HEK293T (cell line): ENCODE measurements at places on chromosomes 7 and 10.
A peak's percentile ranks its signal among the peaks of the same experiment; 100 is the strongest.

GRCh38 chr10:113541549-113541927, 11.3 kb upstream of the HABP2 start:
- no peak for DNase-seq

DNA sequence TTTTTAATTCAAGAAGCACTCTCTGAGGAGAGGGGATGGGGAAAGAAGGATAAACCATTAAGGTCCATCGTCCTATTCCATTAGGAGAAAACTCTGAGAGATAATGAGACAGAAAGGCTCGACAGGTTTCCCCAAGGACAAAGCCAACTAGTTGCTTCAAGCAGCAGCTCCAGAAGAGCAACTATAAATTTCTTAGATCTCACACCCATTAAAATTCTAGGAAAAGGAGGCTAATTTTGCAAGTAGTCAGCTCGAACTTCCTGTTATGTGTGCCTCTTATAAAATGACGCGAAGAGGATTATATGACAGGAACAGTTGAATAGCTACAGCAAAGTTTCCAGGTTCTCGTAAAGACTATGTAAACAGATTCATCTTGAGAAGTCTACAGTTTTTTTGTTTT, 52.0 kb upstream of the ST8SIA6 start:
- no peak for DNase-seq

DNA sequence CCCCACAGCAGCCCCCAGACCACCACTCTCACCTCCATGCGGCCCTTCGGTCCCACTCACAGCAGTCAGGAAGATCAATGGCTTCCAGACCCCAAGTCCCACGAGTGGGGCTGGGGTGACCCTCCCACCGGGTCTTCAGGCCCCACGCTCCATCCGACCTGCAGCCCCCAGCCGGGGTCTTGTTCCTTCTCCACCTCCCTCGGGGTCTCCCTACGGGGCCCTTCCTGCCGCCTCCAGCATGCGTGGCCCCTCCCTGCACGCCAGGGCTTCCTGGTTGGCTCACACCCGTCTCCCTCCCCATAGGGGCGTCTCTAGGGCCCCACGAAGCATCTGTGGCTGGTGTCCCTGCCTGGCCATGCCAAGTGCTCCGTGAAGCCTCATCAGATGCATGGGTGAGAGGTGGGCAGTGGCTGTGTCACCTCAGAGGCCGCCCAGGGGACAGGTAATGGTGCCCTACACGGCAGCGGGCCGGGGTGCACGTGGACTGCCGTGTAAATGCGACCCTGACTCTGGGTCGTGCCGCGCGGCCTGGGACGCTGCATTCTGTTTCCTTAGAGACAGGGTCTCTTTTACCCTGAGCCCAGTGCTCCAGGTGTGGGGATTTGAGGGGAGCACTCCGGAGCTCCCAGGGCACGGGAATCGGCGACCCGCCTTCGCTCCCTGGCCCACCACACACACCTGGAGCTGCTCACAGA, 19.9 kb downstream of the ADAP1 start:
- DNase-seq: no peak

DNA sequence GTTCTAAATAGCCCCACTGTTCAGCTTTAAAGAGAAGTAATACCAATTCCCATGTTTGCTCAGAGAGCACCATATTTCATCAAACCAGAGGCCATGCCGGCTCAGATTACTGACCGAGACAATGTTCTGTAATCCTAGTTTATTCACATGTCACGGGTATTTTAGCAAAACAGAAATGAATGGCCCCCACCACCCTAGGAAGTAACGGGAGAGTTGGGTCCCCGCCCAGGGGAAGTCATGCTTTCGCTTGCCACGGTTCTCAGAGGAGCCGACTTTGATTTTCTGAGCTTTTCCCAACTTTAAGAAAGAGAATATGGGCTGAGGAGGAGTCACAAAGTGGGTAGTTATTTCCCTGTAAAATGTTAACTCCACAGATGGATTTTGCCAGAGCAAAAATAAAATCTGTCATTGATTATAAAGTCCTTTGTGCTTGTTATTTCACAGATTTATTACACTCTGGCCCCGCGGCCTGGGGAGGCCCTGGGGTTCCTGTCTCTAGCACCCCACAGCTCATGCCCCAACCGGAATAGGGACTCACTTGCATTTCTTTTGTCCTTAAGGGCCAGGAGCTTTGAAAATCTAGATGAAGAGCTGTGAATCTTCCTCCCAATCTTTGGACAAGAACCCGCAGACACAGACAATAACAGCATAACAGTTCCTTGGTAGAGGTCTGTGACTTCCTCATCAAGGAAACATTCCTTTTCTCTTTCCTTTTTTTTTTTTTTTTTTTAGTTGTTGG, 3.7 kb upstream of the GDF10 start:
- DNase-seq: no peak

DNA sequence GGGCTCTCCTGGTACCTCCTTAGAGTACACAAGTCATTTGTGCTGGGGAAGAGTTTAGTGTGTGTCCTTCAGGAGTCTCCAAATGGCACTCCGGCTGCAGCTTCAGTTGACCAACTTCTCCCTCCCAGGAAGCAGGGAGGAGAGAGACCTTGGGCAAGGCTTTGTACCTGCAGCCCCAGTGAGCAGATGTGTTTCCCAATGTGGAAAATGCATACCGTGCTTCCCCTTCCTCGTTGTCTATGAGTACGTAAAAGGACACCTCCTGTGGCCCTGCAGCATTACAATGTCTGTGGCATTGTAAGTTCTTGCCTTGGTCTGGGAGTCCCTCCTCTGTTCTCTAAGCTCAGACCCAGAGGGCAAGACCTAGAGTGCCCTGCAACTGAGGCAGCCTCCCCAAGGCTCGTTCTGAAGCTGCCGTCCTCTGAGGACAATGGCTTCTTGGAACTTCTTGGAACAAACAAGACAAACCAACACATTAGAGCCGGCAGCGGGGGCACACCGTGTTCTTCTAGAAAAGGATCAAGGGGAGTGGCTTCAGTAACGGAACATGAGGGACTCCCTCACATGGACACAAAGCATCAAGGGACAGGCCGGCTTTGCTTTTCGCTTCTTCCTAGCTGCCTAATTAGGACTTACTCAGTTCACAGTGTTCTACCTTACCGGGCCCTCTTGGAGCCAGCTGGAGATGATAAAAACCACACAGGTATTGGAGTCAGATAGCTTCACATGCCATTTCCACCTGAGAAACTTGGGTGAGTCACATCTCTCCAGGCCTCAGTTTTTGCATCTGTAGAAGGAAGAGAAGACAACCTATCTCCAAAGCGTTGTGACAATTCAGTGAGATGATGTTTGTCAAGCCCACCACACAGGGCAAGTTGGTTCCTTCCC, 20.9 kb upstream of the PPA1 start:
- no peak for DNase-seq

DNA sequence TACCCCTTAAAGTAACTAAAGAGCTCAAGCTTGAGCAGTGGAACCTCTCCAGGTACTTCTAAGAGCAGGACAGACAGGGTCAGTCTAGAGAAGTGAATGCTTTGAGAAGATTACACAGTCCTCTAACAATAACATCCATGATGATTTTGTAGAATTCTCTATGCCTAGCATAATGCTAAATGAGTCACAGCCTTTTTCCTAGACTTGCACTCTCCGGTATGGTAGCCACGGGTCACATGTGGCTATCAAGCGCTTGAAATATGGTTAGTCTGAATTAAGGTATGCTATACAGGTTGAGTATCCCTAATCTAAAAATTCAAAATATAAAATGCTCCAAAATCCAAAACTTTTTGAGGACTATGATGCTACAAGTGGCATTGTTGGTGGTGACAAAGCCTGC, 166.6 kb upstream of the MKLN1 start:
- no peak for DNase-seq

DNA sequence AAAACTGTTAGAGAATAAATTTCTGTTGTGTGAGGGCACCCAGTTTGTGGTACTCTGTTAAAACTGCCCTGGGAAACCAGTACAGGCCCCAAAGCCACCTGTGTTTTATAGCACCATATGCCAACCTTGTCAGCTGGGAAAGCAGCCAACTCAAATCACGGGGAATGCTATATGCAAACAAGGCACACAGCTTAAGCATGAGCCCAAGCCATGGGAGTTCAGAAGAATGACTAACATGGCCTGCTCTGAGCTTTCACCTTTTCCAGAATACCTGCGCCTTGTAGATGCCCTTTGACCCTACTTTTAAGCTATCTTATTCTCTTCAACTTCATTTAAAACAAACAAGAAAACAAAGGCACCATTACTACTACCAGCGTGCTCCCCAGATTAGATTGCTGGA, 5.5 kb upstream of the SLC25A13 start:
- DNase-seq: no peak

DNA sequence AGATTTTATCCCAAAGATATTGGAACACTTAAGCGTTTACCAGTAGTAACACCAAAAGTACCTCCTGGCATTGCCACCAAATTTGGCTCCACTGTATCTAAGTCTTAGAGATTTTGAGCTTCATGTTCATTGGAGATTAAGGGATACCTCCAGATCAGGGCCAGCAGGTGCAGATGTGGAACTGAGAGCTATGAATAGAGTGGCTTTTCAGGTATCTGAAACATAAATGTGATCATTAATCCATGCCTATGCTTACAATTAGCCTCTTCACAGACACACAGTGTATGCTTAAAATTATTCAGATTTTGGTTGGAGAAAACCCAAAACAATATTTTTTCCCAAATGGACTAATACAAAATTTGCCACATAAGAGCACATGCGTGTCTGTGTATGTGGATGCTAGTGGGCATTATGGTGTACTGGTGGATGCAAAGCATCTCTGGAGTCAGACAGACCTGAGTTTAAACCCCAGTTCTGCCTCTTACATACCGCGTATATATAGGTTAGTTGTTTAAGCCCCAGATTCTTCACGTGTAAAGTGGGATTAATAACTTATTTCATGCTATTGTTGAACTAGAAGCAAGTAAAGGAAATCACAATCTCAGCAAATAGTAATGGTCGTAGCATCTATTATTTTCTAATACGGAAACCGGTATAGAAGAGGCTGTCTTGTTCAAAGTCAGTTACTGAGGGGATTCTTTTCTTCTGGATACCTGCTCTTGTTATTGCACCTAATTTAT, 6.8 kb upstream of the LRRC4 start:
- DNase-seq: no peak

GRCh38 chr7:86932038-86932512, 127.4 kb downstream of the ELAPOR2 start:
- DNase-seq: no peak

DNA sequence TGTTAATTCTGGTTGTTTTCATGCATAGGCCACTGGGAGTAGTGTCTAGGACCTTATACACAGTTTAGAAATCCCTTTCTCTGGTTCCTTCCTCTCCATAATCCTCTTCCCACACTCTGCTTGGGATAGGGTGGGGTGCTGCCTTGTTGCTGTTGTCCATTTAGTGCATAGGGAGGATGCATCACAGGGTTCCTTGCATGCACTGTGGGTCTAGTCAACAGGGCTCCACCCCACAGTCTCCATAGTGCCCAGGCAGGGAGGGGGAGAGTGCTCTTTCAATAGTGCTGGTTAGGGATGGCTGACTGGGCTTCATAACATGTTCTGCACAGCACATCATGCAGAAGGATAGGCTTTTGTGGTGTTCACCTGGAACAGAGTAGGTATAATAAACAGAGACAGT, 81.1 kb downstream of the ARHGAP12 start:
- no peak for DNase-seq

DNA sequence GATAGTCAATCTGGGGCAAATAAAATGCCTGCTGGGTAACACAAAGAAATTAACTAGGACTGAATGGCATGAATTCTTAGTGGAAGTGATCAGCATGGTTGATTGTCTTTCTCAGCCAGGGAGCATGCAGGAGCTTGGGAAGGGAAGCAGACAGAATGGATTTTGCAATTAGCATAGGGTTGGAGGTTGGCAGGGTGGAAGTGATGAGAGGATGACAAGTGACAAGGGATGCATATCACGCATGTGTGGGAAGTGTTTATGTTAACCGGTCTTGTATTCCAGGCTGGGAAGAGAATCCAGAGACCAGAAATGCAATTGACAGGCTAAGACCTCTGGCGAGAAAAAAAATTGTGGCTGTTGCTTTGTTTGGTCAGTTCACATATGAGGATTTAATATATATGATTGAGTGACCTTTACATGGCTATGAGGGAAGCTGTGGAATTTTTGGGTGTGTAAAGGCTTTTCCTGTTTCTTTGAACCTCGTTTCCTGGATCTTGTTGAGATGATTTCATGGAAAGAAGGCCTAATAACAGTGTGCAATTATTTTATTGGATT, 8.3 kb downstream of the MDFIC start:
- no peak for DNase-seq

- peak; percentile 38 for DNase-seq
These were observed 3.1 kb downstream of the RASGEF1A start for GRCh38 chr10:43263551-43264343.

DNA sequence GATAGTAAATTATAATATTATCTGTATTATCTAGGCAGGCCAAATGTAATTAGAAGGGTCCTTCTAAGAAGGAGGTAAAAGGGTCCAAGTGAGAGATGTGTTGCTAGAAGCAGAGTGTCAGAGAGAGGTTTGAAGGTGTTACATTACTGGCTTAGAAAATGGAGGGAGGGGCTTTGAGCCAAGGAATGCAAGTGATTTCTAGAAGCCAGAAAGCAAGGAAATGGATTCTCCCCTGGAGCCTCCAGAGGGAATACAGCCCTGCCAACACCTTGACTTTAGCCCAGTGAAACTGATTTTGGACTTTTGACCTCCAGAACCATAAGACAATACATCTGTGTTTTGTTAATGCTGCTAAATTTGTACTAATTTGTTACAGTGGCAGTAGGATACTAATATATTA, 97.9 kb upstream of the IL6 start:
- DNase-seq: no peak

- peak; percentile 34 for DNase-seq
These were observed 8.1 kb downstream of the TRPV5 start for GRCh38 chr7:142925413-142925812.

DNA sequence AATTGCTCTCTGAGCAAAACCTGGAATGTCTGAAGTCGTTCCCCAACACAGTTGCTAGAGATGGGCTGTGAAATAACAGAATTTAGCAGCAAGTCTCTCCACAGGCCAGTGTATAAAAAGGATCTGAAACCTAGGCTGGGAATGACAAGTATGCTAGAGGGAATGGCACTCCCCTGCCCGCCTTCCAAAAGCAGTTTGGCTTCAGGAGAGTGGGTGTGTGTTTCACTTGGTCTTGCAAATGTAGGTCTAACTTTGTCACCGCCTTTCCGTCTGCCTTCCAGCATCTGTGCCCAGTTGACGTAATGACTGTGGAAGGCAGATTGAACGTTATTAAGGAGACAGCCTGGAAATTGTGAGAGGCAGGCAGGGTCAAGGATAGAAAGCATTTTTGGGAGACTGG, 18.0 kb upstream of the MTURN start:
- no peak for DNase-seq
